Dermis microvascular lymphatic vessel endothelial cell (primary cell): ENCODE measurements at places on chromosomes 4 and X. TPM values are rescaled to one million over a fixed set of nuclear protein-coding genes. Genes with fewer than 3 reads are reported as not detected.

The STARD8 gene
- 20.0 and 44.5 TPM in 2 replicates for total RNA-seq

The ARHGEF9 gene
- total RNA-seq = 6.4 and 10.0 TPM in 2 replicates

The SEC31A gene
- 190 and 250 TPM in 2 replicates for total RNA-seq

The FAM193A gene
- 4.4 and 8.0 TPM in 2 replicates for total RNA-seq

The CSAG2 gene
- total RNA-seq = not detected in 2 replicates

The COX7B2 gene
- not detected in 2 replicates for total RNA-seq

The ANTXR2 gene
- total RNA-seq = 22.2 and 28.1 TPM in 2 replicates

The USP51 gene
- 0.39 and 1.9 TPM in 2 replicates for total RNA-seq

The ZFP92 gene
- 0.39 and 0.89 TPM in 2 replicates for total RNA-seq

The JCHAIN gene
- not detected in 2 replicates for total RNA-seq

The SEL1L3 gene
- total RNA-seq = 62.3 and 74.6 TPM in 2 replicates

The TASL gene
- total RNA-seq = not detected in 2 replicates

The NBDY gene
- 4.6 and 6.7 TPM in 2 replicates for total RNA-seq

The SPIN2A gene
- 0.13 TPM in 2 replicates for total RNA-seq

The SERPINA7 gene
- total RNA-seq = not detected in 2 replicates

The HOPX gene
- total RNA-seq = 1.5 and 7.6 TPM in 2 replicates

The ATG4A gene
- total RNA-seq = 11.1 and 13.2 TPM in 2 replicates

The ATP1B4 gene
- not detected in 2 replicates for total RNA-seq

The LPAR4 gene
- under 0.01 TPM in 1 of 2 replicates, not detected in the other for total RNA-seq

The GPR50 gene
- not detected in 2 replicates for total RNA-seq

The PASD1 gene
- total RNA-seq = not detected in 2 replicates

The PDZD4 gene
- total RNA-seq = 0.26 and 0.89 TPM in 2 replicates

The TMPRSS11B gene
- not detected in 2 replicates for total RNA-seq

The RTL5 gene
- total RNA-seq = 0.13 and 0.38 TPM in 2 replicates

The BTK gene
- total RNA-seq = under 0.01 TPM in 1 of 2 replicates, not detected in the other

The SLC4A4 gene
- not detected in 2 replicates for total RNA-seq

The TRO gene
- 1.2 and 4.2 TPM in 2 replicates for total RNA-seq
